Endothelial cell (in vitro differentiated cells): ENCODE measurements at places on chromosomes 2 and 18.

DNA sequence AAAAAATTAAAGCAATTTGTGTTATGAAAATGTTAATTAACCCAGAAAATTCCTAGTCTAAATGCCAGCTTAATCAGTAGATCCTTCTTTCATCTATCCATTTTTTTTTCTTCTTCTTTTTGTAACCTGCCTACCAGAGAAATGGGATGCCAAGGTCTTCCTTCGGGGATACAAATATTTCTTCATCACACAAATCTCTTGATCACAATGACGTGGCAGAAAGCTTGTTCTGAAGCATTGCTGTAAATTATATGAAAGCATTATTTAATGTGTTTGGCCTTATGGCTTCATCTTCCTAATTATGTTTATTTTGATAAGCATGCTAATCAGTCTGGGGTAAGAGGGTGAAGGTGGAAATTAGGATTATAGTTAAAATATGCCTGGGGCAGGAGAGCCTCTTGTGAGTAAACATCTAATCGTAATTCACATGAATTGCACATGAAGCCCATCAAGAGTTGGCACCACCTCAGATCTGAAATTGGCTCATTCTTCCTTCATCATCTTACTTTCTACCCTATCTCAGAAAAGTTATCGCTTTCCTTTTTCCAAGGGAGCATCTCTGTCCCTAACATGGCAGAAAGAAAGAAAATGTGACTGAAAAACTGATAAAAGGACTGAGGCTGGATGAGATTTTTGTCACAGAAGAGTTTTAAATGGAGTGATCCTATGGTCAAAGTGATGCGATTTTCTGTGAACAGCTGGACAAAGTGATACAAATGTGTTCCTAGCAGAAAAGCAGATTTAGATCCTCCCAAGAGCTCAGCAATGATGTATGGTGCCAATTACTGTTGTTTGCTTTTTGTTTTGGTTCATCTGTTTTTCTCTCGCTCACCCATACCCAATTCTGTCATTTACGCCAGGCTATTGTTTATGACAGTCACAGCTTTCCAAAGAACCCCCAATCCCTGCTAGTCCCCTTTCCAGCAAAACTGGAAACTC, 76.9 kb upstream of the PMAIP1 start:
- DNase-seq: no peak

DNA sequence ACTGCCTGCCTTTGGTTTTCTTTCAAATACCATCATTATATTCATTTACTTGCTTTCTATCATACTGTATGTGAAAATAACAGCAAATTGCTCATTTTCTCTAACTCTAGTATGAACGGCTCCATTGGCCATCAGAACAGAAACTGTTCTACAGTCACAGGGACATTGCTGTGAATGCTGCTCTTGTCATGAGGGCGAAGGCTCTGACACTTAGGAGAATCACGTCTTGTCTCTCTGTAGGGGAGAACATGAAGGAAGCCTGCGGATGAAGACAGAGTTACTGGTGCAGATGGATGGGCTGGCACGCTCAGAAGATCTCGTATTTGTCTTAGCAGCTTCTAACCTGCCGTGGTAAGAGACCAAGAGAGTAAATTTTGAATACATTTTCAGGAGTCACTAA, 41.7 kb upstream of the ELOA2 start:
- DNase-seq: no peak

DNA sequence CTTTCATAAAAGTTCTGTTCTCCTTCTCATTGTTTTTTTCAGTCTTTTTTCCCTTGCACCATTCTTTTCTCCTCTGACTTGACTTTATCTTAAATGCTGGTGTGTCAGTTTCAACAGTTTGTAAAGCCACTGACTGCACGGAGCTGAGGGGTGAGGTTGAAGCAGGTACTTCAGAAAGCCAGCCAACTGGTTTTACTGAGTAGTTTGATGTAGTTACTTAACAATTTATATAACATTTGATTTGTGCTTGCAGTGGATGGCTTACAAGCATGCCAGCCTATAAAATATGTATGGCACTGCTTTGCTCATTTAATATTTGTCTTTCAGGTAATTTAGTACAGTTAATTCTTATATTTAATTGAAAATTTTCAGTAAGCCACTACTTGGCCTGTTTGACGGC, 55.4 kb downstream of the FAM171B start:
- no peak for DNase-seq

DNA sequence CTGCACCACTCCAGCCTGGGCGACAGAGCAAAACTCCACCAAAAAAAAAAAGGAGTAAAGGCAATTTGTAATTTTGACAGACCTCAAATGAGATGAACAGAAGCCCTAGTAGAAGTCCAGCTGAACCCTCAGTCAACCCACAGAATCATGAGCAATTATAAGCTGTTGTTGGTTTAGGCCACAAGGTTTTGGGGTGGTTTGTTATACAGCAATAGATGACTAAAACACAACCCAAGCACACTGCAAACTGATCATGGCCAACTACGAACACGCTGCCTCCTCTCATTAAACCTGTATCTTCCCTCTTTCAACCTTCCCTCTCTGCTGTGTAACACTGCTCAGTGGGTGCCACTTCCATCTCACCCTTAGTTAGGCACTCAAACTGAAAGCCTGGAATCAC, 22.1 kb downstream of the AAK1 start:
- DNase-seq: no peak

- no peak for DNase-seq
These were observed 70.6 kb upstream of the CTDP1 start for GRCh38 chr18:79608999-79609461.

DNA sequence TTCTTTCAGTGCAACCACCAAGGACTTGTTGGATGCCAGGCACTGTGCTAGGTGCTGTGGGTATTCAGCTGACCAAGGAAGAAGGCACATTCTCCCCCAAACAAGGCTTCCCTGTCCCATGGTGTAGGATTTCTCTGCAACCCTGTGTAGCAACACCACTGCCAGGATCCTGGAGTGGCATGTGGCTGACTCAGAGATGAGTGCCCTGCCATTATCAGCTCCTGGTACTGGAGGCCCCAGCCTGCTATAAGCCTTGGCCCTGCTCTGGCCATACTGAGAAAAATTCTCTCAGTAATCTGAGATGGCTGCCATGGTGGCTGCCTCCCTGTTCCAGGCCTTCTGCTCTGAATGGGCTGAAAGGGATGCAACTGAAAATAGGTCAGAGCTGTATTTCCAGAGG, 4.3 kb downstream of the SMYD5 start:
- no peak for DNase-seq

DNA sequence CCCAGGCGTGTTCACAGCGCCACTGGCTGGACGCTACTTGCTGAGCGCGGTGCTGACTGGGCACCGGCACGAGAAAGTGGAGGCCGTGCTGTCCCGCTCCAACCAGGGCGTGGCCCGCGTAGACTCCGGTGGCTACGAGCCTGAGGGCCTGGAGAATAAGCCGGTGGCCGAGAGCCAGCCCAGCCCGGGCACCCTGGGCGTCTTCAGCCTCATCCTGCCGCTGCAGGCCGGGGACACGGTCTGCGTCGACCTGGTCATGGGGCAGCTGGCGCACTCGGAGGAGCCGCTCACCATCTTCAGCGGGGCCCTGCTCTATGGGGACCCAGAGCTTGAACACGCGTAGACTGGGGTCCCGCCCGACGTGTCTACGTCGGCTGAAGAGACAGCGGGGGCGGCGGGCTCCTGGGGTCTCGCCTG, 891 bp upstream of the KHK start:
- peak; percentile 51 for DNase-seq

DNA sequence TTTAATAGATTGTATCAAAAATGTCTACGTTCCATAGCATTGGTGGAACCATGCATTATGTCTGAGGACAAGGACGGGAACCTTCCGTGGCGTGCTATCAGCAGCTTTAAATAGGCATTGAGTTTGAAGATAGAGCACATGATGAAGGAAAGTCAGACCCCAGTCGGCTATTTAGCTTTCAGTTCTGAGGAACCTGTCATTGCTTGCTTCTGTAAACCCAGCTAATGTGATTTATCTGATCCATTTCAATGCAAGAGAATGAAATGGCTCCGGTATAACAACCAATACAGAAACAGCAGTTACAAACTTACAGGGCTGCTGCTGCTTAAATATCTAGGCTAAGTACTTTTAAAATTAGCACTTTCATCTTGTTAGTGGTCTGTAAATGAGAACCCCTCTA, 503.3 kb downstream of the RNF144A start:
- no peak for DNase-seq

DNA sequence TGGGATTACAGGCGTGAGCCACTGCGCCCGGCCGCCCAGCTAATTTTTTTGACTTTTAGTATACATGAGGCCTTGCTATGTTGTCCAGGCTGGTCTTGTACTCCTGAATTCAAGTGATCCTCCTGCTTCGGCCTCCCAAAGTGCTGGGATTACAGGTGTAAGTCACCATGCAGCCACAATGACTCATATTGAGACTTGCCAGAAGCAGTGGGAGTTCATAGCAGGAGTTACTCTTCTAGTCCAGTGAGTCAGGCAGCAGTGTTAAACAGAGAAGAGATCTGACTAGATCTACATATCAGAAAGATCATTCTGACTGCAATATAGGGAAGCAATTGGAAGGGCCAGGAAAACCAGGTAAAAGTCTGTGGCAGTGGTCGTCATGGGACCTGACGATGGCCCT, 1.5 kb upstream of the FLACC1 start:
- DNase-seq: no peak

DNA sequence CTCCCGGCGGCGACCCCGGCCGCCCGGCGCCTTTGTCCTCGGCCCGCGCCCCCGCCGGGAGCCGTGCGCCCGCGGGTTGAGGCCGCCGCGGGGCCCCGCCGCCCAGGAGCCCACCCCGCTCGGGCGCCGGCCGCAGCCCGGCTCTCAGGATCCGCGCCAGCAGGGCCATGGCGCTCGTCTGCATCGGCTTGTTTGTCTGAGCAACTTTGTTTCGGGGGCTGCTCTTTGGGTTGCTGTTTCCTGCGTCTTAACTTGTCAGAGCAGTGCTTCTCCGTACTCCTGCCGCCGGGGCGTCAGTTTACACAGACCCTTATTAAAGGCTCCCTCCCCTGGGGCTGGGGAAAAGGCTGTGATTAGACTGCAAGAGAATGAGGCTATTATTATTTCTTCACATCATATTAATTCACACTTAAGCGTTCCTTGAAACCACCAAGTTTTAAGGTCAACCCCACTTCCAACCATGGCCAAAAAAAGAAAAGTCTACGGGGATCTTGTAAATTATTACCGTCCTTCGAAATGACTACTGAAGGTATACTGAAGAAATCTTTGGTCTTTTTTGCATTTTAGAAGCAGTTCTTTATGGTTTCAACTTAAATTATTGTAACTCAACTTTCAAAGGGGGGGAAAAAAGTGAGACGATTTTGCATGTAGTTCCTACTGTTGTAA, at the start of gene CYP27C1:
CYP27C1 (minus strand) TSS at position 198 of the 666 bp plus-strand sequence; CDS start at position 169, 29 bp downstream.
- DNase-seq: peak; percentile 51

DNA sequence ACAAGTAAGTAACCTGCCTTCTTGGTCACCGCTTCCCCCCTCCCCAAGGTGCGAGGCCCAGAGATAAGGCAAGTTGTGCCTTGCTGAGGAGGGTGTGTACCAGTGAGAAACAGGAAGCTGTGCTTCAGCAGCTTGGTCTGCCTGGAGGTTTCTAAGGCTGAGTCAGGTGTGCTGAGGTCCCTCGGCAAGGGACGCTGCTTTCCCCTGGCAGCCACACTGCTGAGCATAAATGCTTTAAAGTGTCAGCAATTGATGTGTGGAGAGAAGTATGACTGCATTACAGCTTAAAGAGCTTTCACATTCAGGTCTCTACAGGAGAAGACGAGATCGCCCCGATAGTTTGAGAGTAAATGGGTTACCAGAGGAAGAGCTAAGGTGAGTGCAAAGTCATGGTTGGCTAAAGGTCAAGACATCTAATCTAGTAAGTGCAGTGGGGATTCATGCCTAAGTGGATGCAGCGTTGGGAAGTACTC, 86.9 kb downstream of the LIMS1 start:
- peak; percentile 31 for DNase-seq

DNA sequence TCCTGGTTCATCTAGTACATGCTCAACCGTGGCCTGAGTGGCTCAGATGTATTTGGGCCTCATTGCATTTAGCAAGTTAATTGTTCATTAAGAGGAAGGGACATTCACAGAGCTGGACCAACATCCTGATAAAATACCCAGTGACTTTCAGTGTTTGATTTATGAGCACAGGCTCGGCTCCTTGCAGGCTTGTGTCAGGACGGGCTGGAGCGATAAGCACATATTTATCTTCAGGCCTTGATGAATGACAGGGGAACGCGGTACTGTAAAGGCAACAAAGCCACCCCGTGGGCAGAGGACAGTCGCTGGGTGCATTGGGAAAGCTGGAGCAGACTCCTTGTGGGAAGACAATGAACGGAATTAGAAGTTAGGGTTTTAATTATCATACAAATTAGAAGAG, 548.6 kb upstream of the HS6ST1 start:
- no peak for DNase-seq

DNA sequence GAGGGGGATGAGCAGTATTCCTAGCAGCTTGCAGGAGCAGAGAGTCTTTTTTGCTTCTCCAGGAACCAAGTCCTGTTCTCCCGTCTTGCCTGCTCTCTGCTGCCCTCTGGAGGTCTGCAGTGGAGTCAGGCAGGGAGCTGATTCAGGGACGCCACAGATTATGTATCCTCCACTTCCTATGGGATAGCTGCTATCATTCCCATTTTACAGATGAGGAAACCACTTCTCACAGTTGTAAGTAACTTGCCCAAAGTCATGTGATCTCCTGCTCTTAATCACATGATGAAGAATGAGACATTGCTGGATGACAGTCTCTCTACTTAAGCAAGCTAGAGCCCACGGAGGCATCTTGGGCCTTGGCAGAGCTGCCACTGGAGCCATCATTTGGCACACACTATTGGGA, 8.3 kb downstream of the SLC4A5 start:
- DNase-seq: peak; percentile 86

DNA sequence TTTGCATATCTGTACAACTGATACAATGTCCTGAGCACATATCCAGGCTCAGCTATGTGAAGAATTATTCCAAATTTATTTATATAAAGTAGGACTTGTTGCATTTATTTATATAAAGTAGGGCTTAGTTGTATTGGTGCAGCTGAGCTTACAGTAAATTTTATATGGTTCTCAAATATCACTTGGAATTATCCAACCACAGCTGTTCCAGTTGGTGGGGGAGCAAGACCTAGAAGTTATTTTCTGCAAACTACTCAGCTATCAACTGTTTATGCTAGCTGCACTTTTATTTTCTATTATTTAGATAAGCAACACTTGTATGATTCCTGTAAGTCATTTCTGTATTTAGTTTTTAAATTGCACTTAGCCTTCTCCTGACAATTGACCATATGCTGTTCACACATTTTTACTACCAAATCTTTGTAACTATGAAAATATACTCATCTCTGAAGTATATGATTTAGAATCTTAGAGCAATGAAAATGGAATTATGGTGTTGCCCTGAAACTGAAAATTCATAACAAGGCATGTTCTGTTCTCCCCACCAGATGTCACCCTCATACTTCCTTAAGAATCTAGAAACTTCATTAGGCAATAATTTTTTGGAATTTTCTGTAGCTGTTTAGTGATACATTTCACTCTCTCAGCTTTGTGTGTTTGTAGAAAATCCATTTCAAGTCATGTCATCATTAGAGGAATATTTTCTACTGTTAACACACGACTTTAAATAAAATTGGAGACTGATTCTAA, 157.0 kb upstream of the CBLN2 start:
- DNase-seq: no peak

DNA sequence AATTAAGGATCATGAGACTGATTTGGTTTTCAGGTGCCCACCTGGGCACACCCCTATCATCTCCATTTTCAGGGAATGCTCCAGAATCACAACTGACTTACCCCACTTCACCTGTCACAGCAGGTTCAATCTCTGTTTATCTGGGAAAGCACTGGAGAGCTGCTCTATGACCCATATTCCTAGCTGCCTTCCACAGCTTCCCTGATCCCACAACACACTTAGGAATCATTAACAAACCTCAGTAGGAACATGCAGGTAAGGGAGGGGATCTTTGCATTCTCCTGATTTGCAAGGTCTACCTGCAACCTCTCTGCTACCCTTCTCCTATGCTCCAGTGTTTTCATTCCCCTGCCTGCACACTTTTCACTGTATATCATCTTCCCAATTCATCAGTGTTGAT, 18.7 kb upstream of the FABP1 start:
- no peak for DNase-seq
